Hindlimb muscle (tissue), 1 donor: ENCODE measurements at places on chromosomes 3 and 15.

- no peak for DNase-seq
Observed at GRCh38 chr3:193987186-193987585, 148.8 kb upstream of the HES1 start.

DNA sequence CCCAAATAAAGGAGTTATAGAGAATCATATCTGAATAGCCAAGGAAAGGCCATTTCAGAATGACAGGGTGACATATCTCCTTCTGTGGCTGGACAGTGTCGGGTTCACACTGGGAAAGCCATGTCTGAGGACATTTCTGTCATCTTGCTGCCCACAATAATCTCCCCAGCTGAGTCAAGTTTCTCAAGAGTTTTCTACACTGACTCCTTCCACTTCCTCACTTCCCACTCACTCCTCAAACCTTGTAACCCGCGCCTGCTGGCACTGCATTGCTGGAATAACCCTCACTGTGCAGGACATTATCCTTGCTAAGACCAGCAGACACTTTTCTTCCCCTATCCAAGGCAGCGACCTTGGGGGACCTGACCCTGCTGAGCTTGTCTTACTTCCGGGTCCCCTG lies 5.3 kb upstream of the INSYN1 start:
- no peak for DNase-seq

- DNase-seq, result no peak
Observed at GRCh38 chr3:119219069-119219468, 21.6 kb downstream of the B4GALT4 start.

GRCh38 chr3:20669675-20670074 lies 483.7 kb upstream of the SGO1 start:
- no peak for DNase-seq

GRCh38 chr15:73852507-73852906 lies 20.9 kb upstream of the TBC1D21 start:
- no peak for DNase-seq

GRCh38 chr3:111924283-111924682 lies 54.5 kb upstream of the ABHD10 start:
- peak; percentile 76 for DNase-seq

DNA sequence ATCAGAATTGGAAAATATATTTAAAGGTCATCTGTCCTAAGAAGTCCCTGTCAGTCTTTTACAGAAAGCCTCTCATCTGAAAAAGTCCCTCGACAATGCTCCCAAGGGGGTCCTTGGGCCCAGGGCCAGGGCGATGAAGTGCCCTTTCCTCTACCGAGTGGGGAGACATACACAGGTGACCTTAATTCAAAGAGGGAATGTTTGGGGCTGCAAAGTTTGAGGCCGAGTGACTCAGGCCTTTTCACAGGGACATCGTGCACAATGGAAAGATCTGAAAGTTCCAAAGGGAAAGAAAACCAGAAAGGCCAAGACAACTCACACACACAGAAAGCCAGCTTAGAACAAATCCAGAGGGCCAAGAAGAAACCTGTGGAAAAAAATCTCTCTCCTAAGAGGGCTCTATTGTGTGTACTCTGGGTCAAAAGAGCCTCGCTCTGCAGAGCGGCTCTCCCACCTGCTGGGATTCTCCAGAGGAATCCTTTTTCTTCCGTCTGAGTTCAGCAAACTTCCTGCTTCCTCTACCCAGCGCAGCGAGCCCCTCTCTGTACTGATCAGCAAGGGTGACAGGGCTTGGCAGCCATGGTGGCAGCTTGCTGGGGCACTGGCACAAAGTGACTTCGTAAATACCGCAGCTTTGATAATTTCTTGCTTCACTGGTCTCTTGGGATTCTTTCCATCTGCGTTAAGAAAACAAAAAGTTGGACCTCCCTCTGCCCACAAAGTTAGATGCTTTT lies 259.1 kb downstream of the OPA1 start:
- no peak for DNase-seq

DNA sequence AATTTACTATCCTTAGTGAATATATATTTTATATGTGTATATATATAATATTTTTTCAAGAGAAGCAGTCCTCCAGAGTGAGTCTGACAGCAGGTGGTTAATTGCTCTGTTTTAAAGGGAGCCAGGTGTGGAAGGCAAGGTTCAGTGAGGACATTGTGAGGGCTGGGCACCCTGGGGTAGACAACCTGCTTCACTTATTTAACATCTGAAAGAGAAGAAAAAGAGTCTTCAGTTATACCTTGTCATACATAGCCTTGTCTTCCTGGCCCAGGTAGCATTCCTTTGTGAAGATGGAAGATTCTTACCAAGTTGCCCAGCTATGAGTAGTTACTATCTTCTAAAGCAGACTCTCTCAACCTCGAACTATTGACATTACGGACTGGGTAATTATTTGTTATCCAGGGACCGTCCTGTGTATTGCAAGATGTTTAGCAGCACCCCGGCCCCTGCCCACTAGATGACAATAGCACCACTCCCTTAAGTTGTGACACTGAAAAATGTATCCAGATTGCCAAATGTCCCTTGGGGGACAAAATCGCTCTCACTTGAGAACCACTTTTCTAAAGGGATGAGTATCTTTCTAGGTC lies 336.0 kb upstream of the TRIM42 start:
- DNase-seq, result no peak

GRCh38 chr3:11641683-11642430 lies 1.9 kb downstream of the VGLL4 start:
- DNase-seq, result no peak

DNA sequence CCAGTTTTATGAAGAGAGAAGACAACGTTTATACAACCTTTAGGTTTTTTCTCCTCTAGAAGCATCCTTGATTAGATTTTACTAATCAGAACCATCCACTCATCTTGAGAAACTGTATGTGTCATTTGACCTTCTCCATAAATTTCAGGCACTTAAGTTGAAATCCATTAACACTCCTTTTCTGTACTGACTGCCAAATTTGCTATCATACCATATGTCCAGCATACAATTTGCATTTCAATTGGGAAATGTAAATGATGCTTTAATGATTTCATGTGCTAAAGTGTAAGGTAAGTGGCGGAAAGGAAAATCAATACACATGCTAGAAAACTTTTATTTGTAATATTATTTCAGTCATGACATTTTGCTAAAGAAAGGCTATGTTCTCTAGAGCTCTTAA lies 731.6 kb downstream of the GBE1 start:
- no peak for DNase-seq

DNA sequence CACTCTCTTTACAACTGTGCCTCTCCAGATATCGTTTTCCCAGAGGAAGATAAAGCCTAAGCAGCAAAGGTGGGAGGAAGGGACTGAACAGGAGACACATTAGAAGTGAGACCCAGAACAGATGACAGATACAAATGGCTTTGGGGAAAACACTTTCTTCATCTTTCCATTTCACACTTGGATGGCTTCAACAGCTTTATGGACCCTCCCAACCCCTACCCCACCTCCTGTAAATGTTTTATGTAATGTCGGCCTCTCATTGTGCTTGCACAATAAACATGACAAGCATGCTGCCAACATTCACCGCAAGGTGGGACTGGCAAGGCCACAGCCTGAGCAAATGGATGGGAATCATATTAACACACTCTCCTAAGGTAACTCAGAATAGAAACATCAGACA lies 1088.6 kb downstream of the TUSC7 start:
- no peak for DNase-seq

DNA sequence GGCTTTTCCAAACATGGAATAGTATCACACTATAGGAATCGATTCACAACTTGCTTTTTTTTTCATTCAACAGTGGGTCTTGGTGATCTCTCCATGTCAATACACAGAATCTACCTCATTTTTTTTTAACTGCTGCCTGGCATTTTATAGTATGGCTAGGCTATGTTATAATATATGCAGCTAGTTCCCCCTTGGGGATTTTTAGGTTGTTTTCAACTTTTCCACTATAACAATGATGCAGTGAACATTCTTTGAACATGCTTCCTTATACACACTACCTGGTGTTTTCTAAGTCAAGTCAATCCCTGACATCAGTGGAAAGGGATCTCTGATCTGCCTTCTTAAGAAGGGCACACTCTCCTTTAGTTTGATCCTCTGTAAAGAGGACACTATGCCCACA lies 46.5 kb upstream of the PLXND1 start:
- DNase-seq, result no peak

DNA sequence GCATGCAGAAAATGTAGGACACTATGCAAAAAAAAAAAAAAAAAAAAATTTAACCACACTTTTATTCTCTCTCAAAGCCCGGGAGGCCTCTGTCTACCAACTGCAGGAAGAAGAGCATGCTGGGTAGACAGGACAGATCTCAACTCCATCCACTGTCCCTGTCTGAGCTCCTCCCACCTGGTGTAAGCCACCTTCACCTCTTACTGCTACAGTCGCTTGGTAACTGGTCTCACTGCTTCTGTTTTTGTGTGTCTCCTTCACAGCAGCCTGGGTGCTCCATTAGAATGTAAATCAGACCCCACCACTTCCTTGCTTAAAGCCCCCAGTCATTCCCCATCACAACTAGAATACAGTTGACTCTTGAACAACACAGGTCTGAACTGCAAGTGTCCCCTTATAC lies 115.1 kb upstream of the PROK2 start:
- no peak for DNase-seq

DNA sequence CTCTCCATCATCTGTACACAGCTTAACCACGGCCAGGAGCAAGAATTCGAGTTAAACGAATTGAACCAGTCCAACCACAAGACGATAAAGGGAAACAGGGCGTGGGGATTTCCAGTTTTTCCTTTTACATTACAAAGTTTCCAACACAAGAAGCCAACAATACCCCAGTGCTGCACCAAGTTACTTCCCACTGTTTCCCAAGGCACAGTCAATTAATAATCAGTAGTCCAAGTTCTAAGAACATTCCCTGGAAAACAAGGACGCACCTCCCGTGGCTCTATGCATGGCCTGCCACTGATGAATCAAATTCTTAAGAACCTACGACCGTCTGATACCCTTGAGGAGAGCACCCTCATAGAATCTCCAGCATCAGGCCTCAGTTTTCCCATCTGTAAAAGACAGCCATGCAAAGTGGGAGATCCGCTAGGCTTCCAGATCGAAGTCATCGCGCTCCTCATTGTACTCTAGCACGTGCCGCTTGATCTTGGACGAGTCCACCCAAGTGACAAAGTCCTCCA lies 774 bp downstream of the IMP3 start:
- DNase-seq, result no peak

DNA sequence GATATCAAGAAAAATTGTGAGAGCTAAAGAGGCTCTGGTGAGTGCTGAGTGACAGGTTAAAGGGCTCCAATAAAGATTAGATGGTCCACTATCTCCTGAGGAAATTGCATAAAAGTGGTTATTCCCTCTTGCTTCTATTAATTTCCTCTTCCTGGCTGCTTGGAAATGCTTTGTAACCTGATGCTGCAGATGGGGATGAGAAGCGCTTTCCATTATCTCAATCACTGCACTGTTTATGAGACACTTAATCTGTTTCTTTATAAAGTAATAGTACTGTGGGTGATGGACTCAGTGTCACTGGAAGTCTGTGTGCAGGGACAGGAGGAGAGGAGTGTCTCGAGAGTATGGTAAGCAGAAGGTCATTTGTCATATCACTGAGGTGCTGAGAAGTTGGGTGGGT lies 305.3 kb downstream of the EPHB1 start:
- no peak for DNase-seq
